ENCODE measurements at places on chromosomes 4 and X. TPM values are rescaled to one million over a fixed set of nuclear protein-coding genes. Genes with fewer than 3 reads are reported as not detected.

AVPR2 gene
- 4.9 TPM for total RNA-seq

GYPE gene
- not detected for total RNA-seq

DNA sequence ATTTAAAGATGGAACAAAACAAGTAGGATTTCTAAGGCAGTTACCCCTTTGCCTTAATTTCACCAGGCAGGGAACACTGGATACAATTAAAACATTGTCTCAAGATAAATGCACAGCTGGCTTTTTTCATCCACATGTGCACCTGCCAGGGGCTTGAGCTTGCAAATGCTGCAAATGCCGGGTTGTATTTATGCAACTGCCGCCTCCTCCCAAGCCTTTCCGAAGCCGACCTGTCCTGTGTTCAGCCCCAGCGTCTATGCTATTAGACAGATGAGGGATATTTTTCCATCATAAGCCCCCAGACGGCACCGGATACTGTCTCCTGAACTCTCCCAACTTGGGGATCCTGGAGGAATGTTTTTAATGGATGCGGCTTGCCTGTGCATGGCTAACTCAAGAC, 251.6 kb downstream of the CRLF2 start:
- peak; percentile 5 for DNase-seq
- no peak overlapping the region for H3K4me3 ChIP-seq
- H3K36me3 ChIP-seq, result no peaks in the 10 kb centered on the region
- no peak overlapping the region for H3K27ac ChIP-seq

FGG gene
- total RNA-seq, result not detected

DNA sequence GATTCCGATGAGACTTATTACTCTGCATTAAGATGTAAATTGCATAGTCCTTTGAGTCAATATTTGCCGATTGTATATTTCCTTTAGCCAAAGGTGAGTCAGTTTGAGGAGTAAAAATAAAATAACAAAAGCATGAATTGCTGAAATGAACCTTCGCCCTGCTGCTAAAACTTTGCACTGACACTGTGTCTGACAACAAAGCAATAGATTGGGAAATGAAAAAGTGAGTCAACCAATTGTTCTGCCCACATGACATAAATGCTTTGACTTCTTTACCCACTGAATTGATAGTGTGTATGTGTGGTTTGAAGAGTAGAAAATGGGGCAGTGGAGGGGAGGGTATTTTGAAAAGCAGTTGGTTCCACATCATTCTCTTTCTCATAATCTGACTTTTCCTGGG, 88.4 kb upstream of the AFF2 start:
- H3K27me3 ChIP-seq, result no peaks in the 10 kb centered on the region
- no peak overlapping the region for H3K4me3 ChIP-seq
- H3K36me3 ChIP-seq, result no peaks in the 10 kb centered on the region
- no peak for DNase-seq

DNA sequence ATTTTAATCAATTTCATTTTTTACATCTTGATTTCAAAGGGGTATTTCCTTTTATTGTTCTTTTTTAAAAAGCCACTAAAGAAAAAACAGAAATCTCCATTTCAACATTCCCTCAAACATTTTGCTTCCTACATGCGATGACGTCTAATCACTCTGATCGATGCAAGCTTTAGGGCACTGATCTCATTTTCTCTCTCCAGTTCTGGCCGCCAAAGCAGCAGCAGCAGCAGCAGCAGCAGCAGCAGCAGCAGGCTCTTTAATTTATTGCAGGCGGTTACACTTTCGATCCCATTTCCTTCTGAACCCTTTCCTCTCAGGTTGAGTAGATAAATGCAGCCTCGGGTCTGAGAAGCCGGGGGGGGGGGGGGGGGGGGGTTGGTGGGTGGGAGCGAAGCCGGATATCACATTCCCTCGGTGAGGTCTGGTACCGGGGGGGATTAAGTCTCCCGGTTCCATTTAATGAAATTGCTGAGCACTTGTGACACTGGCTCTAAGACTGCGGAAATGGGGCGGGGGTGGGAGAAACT, 3.4 kb upstream of the PCDH7 start:
- H3K27ac ChIP-seq, result peak overlapping the region; percentile 78
- H3K4me3 ChIP-seq, result peak overlapping the region; percentile 58
- no peaks in the 10 kb centered on the region for H3K27me3 ChIP-seq
- H3K36me3 ChIP-seq, result no peaks in the 10 kb centered on the region
- DNase-seq, result no peak
- peaks cover 17% of the 10 kb centered on the region for H3K4me1 ChIP-seq

NAA11 gene
- total RNA-seq, result not detected

DNA sequence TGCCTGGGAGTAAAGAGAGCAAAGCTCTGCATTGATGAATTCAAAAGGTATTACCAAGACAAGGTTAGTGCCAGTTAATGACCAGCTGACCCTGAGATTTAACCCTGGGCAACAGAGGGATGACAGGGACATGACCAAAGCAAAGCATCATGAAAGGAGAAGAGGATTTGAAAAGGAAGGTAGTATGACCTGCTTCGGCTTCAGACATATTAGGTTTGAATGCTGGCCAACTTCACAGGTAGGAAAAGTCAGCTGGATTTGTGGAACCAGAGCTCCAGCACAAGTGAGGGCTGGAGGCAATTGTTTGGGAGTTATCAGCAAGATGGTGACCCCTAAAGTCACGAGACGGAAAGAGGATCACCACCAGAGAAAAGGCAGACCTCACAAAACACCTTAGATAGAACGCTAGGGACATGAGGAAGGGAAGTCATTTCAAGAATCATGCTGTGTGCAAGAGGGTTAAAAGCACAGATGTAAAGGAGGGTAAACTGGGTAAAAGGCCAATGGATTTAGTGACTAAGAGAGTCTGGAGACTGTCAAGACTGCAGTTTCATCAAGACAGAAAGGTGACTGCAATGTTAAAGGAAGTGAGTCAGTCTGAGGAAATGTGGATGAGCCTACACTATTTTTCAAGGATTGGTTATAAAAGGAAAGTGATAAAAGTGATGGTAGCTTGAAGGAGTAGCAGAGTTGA, 45.6 kb downstream of the SH3RF1 start:
- H3K4me3 ChIP-seq, result no peak overlapping the region
- no peak for DNase-seq
- no peaks in the 10 kb centered on the region for H3K36me3 ChIP-seq
- no peaks in the 10 kb centered on the region for H3K27me3 ChIP-seq
- H3K4me1 ChIP-seq, result peaks cover 28% of the 10 kb centered on the region

GRCh38 chrX:68640661-68641060, 6.8 kb upstream of the STARD8 start:
- no peaks in the 10 kb centered on the region for H3K36me3 ChIP-seq
- H3K4me3 ChIP-seq, result no peak overlapping the region
- no peaks in the 10 kb centered on the region for H3K4me1 ChIP-seq
- no peaks in the 10 kb centered on the region for H3K27me3 ChIP-seq
- no peak overlapping the region for H3K27ac ChIP-seq

- no peak overlapping the region for H3K27ac ChIP-seq
- H3K4me3 ChIP-seq, result no peak overlapping the region
- H3K36me3 ChIP-seq, result no peaks in the 10 kb centered on the region
- H3K4me1 ChIP-seq, result peaks cover 29% of the 10 kb centered on the region
Observed at GRCh38 chr4:173507471-173508385, 22.3 kb downstream of the HAND2 start.

DNA sequence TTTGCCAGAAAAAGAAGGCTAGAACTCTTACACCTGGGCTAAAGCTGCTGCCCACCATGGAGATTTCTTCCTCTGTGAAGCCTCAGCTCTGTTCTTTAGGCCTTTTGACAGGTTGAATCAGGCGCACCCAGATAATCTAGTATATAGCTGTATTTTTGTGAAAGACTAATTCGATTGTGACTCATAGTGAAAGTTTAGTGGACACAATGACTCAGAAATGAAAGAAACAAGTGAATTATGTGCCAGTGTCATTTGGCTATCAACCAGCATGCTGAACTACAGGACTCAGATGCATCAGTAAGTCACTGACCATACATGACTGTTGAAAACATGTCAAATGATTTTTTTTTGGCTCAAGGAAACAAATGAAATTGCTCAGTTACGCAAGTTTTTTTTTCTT, 425.4 kb downstream of the SLITRK2 start:
- H3K4me1 ChIP-seq, result no peaks in the 10 kb centered on the region
- no peak for DNase-seq
- no peak overlapping the region for H3K4me3 ChIP-seq
- no peaks in the 10 kb centered on the region for H3K36me3 ChIP-seq
- no peak overlapping the region for H3K27ac ChIP-seq
- no peaks in the 10 kb centered on the region for H3K27me3 ChIP-seq

DNA sequence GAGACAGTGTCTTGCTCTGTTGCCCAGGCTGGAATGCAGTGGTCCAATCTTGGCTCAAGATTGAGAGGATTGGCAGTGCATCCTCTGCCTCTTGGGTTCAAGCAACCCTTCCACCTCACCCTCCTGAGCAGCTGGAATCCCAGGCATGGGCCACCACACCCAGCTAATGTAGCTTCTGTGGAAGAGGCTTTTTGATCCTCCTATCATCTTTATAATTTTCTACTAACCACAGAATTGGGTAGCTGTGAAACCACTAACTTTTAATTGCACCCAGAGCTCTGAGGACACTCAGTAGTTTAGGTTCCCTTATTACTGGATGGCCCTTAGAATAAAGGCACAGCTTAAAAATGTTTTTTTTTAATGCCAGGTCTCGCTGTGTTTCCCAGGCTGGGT, 8.9 kb upstream of the AGA start:
- H3K4me3 ChIP-seq, result no peak overlapping the region
- no peaks in the 10 kb centered on the region for H3K4me1 ChIP-seq

GRCh38 chr4:81565142-81565870, 93.6 kb upstream of the RASGEF1B start:
- peaks cover 7% of the 10 kb centered on the region for H3K4me1 ChIP-seq
- no peaks in the 10 kb centered on the region for H3K27me3 ChIP-seq
- H3K36me3 ChIP-seq, result no peaks in the 10 kb centered on the region

CXCL3 gene
- not detected for total RNA-seq

DNA sequence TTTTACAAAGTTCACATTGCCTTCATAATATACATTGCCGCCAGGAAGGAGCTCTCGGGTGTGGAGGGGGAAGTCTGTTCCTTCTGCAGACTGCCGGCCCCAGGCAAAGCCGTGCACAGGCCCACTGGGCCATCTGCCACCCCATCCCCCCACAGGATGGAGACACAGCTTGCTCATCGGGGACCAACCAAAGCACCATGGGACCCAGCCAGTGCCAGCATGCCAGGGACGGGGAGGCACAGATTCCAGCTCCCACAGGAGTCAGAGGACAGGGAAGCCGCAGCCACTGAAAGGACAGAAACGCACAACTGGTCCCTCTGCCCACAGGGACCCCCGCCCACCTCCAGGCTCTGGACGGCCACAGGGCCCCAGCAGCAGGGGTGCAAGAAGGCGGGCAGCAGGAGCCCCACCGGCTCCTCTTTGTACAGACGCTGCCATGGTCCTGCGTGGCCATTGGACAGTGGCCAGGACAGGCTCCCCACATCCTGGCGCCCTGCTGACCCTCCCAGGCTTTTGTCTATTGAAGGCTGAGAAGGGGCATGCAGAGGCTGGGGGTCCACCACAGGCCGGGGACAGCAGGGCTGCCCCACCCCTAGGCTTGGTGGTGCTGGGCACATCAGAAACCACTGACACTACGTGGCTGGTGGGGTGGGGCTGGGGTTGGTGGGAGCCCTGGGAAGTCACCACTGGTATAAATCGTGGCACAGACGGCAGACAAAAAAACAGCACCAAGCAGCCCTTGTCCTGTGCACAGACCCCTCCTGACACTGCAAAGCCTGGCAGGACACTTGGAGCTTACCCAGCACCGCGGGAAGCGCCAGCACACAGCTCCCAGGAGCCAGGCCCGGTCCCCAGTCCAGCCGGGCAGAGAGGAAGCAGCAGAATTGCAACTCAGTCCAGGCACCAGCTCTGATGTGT, 89.0 kb downstream of the FAM53A start:
- no peaks in the 10 kb centered on the region for H3K27me3 ChIP-seq
- no peak overlapping the region for H3K4me3 ChIP-seq
- H3K4me1 ChIP-seq, result no peaks in the 10 kb centered on the region
- no peaks in the 10 kb centered on the region for H3K36me3 ChIP-seq
- no peak overlapping the region for H3K27ac ChIP-seq

IL1RAPL1 gene
- not detected for total RNA-seq

DNA sequence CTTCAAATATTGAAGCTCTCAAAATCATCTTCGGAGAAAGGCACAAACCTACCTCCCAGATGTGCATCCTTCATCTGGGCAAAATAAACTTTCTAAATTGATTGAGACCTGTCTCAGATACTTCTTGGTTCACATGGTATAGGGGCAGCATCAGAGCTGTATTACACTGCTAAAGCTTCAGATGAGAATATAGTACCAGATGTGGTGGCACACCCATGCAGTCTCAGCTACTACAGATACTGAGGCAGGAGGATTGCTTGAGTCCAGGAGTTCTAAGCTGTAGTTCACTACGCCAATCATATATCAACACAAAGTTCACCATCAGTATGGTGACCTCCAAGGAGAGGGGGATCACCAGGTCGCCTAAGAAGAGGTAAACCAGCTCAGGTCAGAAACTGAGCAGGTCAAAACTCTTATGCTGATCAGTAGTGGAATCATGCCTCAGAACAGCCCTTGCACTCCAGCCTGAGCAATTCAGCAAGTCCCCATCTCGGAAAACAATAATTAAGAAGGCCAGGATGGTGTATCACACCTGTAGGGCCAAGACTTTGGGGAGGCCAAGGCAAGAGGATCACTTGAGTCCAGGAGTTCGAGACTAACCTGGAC, 22.0 kb downstream of the ELF2 start:
- no peak for DNase-seq
- no peak overlapping the region for H3K4me3 ChIP-seq
- H3K27me3 ChIP-seq, result no peaks in the 10 kb centered on the region
- H3K36me3 ChIP-seq, result no peaks in the 10 kb centered on the region
- no peak overlapping the region for H3K27ac ChIP-seq
- peaks cover 6% of the 10 kb centered on the region for H3K4me1 ChIP-seq

GRCh38 chr4:183905593-183906488, 734 bp downstream of the STOX2 start:
- H3K27ac ChIP-seq, result peak overlapping the region; percentile 52
- H3K36me3 ChIP-seq, result no peaks in the 10 kb centered on the region
- peak overlapping the region; percentile 58 for H3K4me3 ChIP-seq
- no peaks in the 10 kb centered on the region for H3K27me3 ChIP-seq
- peaks cover 25% of the 10 kb centered on the region for H3K4me1 ChIP-seq
- no peak for DNase-seq

DNA sequence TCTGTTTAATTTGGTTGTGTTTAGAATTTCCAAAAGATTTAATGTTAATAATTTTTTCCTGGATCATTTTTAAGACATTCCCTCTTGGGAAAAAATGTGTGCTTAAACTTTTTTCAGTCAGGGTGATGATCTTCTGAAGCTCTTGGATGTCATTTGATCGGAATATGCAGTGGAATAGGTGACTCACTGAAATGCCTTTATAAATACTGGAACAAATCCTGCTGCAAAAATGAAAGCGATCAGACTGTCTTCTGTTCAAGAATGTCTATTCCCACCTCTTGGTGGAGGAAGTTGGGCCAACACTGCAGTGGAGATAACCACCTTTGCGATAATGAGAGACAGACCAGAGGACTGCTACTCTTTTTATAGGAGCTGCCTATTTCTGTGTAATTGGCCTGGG, 46.7 kb downstream of the LARP1B start:
- H3K4me1 ChIP-seq, result no peaks in the 10 kb centered on the region
- no peak overlapping the region for H3K27ac ChIP-seq
- no peaks in the 10 kb centered on the region for H3K27me3 ChIP-seq
- DNase-seq, result no peak
- H3K36me3 ChIP-seq, result peaks cover 5% of the 10 kb centered on the region

NIPAL1 gene
- total RNA-seq, result 8.1 TPM

GRCh38 chr4:4704267-4704666, 155.2 kb upstream of the MSX1 start:
- H3K4me1 ChIP-seq, result no peaks in the 10 kb centered on the region
- no peaks in the 10 kb centered on the region for H3K36me3 ChIP-seq
- peak overlapping the region; percentile 5 for H3K27ac ChIP-seq
- no peak for DNase-seq
- no peaks in the 10 kb centered on the region for H3K27me3 ChIP-seq

GRCh38 chr4:71732706-71733105, 51.2 kb downstream of the GC start:
- H3K27me3 ChIP-seq, result no peaks in the 10 kb centered on the region
- no peak overlapping the region for H3K27ac ChIP-seq
- H3K4me3 ChIP-seq, result no peak overlapping the region
- H3K4me1 ChIP-seq, result no peaks in the 10 kb centered on the region

Measured in vagina (tissue), 2 donors.